ENCODE measurements at places on chromosomes 1 and 21.

DNA sequence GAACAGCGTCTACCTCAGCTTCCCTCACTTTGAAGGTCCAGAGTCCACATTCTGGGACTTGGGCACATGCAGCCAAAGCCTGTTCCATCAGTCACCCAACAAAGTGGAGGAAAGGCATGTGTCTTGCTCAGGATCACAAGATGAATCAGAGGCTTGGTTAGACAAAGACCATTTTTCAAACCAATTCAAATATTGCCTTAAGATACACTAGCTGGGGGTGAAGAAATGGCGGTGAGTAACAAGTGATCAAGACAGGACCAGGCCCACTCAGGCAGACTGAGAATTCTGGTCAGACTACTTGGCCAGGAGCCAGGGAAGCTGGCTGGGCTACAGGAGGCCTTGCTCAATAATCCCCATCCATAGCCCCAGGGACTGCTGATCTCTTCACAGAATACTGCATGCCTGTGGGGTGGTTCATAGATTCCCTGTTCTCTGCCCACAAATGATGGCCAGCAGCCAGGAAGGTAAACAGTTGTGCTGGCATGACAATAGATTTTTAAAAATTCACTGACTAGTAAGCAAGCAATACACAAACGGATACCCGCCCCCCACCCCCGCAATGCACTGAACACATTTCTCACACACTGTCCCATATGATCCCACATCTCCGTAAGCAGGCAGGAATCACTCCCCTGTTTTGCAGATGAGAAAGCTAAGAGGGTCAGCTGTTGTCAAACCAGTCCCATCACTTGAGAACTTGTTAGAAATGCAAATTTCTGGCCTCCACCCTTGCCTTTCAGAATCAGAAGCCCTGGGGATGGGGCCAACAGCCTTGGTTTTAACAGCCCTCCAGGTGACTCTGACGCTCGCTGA is 27.2 kb downstream of the ERI3 start:
- peak; percentile 69 for DNase-seq

- DNase-seq: no peak
These were observed 99.7 kb downstream of the NFIA start for GRCh38 chr1:61182049-61182448.

DNA sequence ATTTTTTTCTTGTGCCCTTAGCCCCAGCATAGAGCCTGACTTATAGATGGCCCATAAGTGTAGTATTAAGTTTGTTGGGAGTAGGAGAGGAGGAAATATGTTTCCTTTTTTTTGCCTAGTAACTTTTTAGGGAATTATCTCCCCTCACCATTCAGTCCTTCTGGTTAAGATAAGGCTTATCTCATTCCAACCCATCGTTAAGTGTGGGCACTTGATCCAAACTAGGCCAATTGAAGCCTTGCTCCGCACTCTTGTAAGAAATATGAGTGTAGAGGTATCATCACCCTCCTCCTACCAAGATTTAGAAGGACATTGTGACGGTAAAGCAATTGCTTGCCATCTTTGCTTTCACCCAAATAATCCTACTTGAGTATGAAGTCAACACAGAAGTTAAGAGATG is 8.8 kb upstream of the FGGY start:
- DNase-seq: no peak

DNA sequence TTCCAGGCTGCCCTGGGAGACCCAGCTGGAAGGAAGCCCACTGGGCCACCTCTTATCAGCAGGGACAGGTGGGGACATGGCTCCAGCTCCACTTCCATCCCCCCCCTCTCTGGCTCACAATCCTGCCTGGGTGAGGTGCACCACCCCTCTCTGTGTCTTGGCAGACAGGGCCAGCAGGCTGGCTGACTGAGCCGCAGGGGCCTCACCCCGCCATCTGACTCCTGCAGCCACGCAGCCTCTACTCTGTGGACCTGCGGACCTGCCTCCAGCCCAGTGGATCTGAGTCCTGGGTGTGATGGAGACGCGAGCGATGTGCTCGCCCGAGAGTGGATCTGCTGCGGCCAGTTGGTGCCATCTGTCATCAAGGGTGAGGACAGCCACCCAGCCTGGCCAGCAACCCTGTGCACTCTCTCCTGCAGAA is 30.1 kb downstream of the RCC2 start:
- no peak for DNase-seq

GRCh38 chr1:22122273-22123070 is 20.4 kb downstream of the WNT4 start:
- no peak for DNase-seq

- no peak for DNase-seq
These were observed 48.0 kb upstream of the B3GALNT2 start for GRCh38 chr1:235552146-235552716.

DNA sequence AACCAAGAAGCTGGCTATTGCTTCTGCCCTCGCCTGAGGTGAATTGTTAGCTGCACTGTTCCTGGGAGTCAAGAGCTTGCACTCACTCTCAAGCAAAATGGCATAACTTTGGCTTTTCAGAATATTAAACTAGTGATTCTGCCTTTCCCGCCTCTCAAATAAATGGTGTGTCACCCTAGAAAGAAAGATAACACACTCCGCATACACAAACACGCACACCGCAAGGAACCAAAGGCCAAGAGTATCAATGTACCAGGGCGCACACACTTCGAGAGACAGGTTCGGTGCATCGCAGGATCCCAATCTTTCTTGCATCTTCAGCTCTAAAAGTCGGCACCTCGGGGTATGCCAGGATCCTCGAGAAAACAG is 470 bp upstream of the RTCA start:
- no peak for DNase-seq

- DNase-seq: no peak
These were observed 137.4 kb upstream of the USP25 start for GRCh38 chr21:15592271-15592860.

DNA sequence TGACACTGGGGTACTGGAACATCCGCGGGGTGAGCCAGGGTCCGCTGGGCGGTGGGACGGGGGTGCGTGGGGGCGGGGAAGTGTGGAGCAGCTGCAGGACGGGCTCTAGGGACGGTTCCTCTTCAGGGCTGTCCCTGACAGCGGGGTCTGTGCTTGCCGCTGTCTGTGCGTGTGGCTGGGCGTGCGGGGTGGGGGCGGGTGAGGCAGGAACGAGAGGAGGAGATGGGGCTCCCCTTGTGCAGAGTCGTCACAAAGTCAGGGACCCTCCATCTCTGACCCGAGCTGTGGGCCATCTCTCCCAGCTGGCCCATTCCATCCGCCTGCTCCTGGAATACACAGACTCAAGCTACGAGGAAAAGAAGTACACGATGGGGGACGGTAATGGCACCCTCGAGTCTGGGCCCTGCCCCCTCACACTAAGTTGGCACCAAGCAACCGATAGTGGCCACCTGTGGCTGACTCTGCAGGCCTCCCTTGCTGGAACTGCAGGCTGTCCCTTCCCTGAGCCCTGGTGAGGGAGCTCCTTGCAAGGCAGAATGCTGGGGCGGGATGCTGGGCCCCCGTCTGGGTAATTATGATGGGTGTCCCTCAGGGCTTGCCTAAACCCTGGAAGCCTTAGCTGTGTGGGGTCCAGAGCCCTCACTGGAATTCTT is 392 bp downstream of the GSTM2 start:
- no peak for DNase-seq

DNA sequence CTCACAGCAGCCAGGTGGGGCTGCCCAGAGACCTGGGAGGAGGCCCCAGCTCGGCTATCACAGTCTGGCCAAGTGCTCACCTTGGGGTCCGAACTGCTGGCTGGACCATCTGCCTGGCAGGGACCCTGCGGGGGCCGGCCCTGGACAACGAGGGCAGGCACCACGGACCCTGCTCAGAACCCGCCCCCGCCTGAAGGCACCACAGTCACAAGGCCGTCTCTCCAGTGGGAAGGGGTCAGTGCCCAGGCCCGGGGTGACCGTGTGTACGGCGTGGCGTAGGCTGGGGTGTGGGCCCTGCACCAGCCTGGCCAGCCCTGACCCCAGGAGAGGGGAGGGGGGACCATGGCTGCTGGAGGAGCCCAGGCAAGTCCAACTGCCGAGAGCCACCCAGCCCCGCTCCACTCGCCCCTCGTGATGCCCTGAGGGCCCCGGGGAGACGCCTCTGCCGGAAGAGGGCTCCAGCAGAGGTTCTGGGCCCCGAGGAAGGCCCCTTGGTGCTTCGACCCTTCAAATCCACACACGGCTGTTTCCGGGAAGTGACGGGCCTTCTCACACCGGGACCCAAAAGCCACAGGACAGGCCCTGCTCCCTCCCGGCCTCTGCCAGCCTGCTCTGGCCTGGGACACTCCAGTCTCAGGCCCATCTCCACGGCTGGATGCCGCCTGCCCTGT is 11.2 kb upstream of the RNF223 start:
- no peak for DNase-seq

DNA sequence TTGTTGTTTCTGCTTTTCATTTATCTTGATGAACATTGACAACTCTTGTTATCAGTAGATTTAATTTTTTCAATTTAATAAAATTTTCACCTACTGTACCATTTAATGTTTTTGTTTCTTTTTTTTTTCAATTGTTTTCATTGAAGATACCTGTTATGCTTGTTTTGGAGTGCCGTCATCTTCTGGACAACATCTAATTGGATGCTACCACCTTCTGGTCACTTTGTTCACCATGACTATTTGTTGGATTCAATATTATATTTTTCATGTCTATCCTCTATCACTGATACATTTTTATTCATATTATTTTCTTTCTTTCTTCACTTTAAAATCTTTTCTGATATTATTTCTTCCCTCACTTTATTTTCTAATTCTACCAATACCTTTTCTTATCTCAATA is 14.0 kb downstream of the KRTAP21-2 start:
- DNase-seq: no peak

DNA sequence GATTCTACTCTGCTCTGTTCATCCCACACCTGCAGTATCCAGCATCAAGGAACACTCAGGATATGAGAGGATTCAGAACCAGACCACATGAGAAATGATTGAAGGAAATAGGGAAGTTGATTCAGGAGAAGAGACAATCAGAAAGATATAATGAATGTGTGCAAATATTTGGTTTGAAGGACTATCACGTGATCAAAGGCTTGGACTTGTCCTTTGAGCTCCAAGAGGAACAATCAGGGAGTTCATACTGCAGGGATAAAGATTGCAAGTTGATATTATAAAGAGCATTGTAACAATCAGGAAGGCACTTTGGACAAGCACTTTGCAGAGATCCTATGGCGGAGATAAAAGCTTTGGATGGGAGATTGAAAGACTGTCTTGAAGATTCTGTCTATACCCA is 13.9 kb upstream of the PIGM start:
- no peak for DNase-seq
